Glomerular endothelial cell (primary cell): ENCODE measurements at places on chromosomes 16 and 17.

DNA sequence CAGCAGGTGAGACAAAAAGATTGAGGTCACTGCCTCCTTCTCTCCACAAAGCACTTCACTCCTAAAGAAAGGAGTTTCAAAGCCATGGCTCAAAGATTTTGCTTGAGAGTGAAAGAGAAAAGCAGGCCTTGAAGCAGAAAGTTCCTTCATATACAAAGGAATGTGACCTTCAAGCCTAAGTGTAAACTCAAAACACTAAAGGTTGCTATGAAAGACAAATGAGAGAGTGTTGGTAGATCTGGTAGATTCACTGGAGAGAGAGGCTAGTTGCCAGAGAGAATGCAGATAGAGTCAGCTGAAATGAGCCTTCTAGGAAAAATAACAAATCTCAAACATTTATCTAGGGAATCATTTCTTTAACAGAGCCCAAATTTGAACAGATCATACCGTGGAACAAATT, 305.2 kb downstream of the CDH8 start:
- no peak for DNase-seq

DNA sequence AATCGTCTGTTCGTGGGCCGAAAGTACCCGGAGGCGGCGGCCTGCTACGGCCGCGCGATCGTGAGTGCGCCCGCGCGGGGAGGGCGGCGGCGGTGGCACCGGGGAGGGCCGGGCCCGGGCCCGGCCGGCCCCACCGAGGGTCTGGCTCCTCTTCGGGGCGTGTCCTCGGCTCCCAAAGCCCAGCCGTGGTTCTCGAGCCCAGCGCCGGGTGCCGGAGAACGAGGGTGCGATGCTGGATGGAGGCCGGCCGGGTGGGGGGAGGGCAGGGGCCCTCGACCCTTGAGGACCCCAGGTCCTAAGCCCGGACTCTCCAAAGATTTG, 375 bp downstream of the STUB1 start:
- no peak for DNase-seq

GRCh38 chr17:50865868-50866260, 290 bp downstream of the TOB1 start:
- DNase-seq, result no peak

DNA sequence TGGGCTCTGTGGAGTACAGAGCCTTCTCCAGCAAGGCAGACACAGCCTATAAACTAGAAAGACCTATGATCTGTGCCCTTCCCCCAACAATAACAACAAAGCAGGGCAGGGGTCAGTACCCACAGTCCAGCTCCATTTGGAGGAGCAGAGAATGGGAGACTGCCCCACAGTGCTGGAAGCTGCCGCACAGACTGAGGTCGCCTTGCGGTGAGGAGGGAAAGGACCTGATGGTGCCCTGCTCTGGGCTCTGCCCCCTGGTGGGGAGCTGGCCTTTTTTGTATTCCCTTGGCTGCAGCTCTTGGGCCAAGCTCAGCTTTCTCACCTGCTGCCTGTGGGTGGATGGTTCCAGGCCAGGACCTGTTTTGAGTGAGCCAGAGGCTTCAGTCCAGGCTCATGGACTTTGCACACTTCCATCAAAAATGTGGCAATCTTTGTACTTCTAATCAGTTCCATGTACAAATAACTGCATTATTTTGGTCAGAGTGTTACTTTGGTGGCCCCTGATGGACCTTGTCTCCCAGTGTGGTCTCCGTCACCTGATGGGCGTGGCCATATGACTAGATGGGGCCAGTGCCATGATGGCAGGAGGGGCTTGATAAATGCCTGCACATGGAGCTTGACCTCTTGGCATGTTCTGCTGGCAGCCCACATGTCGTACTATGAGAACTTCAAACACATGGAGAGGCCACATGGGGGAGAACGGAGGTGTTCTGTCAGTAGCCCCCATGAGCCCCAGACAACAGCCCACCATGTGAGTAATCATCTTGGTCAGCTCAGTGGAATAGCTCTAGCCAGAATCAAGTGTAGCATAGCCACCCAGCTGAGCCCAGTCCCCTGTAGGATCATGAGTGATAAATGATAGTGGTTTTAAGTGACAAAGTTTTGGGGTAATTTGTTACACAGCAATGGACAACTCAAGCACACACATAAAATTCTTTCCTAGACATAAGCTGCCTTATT, 24.2 kb downstream of the B9D1 start:
- DNase-seq, result no peak

DNA sequence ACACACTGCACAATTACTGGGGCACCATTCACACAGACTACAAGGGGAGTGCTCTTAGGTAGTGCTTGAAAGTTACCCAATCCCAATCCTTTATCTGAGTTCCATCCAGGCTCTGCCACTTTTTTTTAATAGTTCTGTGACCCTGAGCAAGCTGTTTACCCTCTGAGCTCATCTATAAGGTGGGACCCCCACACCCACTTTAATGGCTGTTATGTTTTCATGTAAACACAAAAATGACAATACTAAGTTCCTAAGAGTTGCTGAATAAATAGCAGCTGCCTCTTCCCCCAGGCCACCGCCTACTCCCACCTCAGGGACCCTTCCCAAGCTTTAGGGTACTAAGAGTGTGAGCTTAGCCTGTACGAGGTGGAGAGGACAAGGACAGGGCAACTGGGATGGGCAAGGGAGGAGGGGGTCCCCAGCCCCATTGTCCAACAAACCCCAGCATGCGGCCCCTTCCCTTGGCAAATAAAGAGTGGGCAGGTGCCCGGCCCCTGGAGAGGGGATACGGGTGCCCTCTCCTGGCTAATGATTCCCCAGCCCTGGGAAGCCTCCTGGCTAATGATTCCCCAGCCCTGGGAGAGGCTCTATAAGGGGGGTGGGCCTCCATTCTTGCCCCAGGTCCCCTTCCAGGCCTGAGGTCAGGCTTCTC, 14.6 kb downstream of the SLC13A2 start:
- DNase-seq, result no peak

DNA sequence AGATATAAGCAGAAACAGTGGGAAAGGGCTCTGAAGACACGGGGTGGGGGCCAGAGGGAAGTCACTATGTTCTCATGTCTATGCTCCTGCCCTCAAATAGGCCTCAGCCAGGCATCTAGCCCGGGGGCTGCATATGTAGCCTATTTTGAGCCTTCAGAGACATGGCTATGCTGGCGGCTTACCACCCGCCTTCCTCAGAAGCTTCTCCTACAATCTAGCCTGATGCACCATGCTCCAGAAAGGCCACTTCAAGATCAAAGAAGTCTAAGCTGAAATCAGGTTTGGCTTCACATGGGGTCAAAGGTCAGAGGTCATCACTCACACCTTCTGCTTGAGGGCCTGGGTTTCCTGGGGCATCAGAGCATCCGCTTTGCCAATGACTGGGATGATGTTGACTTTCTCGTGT, 1.6 kb downstream of the SEPTIN1 start:
- no peak for DNase-seq

- DNase-seq, result no peak
Measured at GRCh38 chr16:85005285-85006069, 5.9 kb downstream of the ZDHHC7 start.

DNA sequence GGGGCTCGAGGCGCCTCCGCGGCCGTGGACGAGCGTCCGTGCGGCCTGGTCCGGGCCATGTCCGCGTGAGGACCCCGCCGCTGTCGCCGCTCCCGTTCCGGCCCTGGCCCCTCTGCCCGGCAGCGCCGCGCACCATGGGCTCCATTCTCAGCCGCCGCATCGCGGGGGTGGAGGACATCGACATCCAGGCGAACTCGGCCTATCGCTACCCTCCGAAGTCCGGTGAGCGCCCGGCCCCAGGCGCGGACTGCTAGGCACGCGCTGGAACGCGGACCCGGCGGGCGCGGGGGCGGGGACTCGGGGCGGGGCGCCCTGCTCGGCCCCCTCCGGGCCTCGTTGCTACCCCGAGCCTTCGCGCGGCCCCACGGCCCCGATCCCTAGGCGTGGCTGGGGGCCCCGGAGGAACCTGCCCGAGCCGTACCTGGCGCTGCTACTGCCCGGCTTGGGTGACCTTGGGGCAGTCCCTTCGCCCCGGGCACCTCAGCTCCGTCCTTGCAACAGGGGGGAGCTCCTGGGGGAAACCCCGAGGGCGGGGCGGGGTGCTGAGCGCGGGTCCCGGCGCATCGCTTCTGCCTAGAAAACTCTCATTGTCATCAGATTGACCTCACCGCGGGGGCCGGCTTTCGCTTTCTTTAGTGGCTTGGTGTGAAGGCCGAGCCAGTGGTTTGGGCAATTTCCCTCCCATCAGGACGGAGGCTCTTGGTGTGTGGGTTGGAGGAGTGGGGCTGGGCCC, 367 bp downstream of the MGRN1 start:
- DNase-seq, result no peak

DNA sequence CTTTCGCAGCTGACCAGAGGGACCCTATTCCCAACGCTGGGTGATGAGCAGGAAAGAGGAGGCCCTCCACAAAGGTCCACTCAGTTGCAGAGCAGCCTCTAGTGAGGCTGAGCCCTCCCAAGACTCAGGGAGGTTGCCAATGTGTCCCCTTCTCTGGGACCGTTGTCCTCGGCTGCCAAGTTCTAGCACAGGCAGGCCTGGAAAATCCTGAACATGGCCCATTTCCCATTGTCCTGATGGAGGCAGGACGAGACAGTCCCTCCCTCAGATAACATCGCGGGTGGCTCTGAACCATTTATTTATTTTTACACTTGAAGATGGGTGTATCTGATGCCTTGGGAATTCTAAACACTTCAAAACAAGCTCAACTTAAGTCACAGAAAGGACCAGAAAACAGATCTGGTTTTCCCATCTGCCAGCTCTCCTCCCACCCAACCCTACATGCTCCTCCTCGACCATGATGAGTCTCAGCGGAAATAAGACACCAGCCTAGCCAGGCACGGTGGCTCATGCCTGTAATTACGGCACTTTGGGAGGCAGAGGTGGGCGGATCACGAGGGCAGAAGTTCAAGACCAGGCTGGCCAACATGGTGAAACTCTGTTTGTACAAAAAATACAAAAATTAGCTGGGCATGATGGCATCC, 12.8 kb downstream of the CDIP1 start:
- DNase-seq, result no peak

GRCh38 chr16:75288181-75288580, 36.8 kb upstream of the BCAR1 start:
- DNase-seq, result no peak

DNA sequence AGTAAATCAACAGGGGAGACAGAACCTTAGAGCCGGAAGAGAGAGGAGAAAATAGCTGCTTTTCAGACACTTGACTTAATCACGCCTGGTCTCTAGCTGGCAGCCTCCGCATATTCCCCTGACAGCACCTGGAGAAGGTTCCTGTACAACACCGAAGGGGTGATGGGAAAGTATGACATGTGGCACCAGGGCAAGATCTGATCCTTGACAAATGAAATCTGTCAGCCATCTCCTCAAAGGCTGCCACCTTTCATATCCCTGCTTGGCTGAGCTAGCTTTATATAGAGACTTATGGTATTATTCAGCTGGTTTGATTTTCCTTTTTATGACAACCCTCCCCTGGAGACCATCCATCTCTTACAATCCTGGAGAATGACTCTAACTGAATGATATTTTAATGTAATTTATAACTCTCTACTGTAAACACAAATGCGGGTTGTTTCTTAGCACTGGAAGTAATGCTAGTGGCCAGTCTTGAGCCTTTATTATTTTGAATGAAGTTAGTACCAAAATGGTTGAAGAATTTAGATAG, 1205.3 kb upstream of the CDH8 start:
- no peak for DNase-seq

GRCh38 chr16:24010440-24011089, 174.8 kb downstream of the PRKCB start:
- DNase-seq, result peak; percentile 20
